ENCODE measurements at places on chromosomes 6 and 20.

GRCh38 chr20:33859157-33859695 lies 48.1 kb downstream of the CHMP4B start:
- no peak for DNase-seq

DNA sequence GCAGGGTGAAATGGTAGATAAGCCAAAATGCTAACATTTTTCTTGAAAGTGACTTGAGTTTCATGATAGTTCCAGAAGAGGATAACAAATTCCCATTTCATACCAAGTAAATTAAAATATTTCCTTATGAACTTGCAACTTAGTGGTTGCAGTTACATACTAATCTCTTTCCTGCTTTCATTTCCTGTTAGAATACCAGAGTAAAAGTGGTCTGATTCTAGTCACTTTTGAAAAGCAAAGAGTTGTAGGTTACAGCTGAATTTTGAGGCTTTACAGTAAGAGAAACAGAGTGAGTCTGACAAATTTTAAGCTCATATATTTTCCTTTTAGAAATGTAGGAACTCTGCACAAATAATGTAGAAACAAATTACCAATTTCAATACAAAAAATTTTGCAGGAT lies 117.4 kb downstream of the ZFAND3 start:
- no peak for DNase-seq

- no peak for DNase-seq
Observed at GRCh38 chr6:111843347-111844147, 29.7 kb downstream of the FYN start.

DNA sequence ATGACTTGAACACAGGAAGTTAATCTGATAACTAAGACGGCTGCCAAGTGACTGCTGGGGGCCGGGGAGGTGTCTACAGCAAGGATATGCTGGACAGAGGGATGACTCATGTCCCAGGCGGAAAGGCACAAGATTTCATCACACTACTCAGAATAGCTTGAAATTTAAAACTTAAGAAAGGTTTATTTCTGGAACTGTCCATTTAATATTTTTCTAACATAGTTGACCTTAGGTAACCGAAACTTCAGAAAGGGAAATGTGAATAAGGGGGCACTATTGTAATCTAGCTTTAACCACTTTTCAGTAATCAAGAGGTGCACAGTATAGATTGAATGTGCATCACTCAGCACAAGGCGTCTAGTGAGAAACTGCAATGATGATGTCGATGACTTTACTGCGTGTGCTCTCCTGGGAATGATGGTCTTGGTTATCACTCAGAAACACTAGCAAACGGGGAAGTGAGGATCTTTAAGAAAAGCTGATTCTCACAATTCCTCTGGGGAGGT lies 171.5 kb downstream of the QKI start:
- no peak for DNase-seq
